CD4-positive, alpha-beta T cell treated with Interleukin-17A for 4 hours (primary cell): ENCODE measurements at places on chromosomes 16 and 17.
A peak's percentile ranks its signal among the peaks of the same experiment; 100 is the strongest.

DNA sequence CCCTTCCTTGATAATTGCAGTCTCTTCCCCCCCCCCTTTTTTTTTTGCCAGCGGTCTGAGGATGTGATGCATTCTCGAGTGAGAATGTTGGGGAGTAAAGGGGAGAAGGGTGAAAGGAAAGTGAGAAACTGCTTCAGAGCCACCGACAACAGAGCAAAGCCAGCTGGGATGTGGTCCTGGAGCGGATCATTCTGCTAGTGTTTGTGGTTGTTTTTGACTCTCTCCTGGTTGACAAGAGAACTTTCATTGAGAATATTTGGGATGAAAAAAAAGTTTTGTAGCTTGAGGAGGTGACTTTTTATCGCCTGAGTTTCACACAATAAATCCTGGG, 1.3 kb downstream of the NF1 start:
- no peak for DNase-seq

- DNase-seq = no peak
Measured at GRCh38 chr17:14469971-14470370, 169.1 kb downstream of the HS3ST3B1 start.

DNA sequence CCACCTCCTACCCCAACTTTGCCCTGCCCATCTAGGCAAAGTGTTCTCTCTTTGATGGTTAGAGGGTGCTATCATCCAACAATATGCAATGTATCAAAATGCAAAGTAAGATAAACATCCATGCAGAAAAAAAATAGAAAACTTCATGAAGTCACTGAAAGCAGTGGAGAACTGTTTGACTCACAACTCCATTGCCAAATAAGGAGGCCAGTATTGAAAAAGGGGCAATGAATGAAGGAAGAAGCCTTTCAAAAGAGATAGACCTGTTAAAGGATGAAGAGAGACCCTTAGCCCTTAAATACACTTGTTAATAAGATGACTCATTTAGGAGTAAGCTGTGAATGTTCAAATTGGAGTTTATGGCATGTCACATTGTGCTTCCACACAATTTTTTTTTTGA, 13.0 kb downstream of the FA2H start:
- no peak for DNase-seq

GRCh38 chr17:18141210-18141803, 32.8 kb downstream of the MYO15A start:
- peak; percentile 62 for DNase-seq

DNA sequence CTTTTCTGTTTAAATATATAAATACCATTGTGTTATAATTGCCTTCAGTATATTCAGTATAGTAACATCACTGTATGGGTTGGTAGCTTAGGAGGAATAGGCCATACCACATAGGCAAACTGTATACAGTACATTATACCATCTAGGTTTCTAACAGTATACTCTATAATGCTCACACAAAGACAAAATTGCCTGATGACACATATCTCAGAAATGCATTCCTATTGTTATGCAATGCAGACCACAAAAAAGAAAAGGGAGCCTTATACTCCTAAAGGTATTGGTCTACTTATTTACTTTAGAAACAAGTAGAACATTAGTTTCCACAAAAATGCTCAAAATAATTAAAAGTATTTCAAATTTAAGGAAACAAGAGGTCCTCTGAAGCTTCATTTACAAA, 47.9 kb downstream of the SETD6 start:
- DNase-seq = no peak

DNA sequence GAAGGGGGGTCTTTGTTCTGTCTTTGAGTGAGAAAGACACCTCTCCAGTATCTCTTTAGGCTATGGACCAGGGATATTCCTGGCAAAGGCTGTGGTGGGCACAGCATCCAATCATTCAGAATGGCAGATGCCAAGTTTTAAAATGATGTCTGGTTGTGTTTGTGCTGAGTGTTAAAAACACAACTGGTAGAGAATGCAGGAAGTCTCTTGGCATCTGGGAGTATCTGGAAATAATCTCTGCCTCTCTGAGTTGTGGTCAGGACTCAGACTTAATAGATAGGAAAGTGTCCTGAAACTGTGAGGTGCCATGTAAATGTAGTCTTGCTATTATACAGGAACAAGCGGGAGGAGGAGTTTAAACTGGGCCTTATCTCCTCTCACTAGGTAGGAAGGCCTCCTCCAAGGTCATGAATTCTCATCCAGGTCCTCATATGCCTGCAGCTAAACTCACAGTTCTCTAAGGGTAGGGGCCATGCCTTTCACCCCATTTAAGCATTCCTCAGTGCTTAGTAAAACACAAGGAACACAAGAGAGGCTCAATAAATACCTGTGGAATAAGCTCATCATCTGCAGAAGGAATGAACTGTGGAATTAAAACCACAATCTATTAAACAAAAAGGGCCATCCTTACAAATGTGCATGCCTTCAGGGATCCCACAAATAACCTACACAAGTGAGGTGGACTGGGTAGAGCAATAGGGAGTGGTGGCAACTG, 317.6 kb downstream of the CBLN1 start:
- no peak for DNase-seq

DNA sequence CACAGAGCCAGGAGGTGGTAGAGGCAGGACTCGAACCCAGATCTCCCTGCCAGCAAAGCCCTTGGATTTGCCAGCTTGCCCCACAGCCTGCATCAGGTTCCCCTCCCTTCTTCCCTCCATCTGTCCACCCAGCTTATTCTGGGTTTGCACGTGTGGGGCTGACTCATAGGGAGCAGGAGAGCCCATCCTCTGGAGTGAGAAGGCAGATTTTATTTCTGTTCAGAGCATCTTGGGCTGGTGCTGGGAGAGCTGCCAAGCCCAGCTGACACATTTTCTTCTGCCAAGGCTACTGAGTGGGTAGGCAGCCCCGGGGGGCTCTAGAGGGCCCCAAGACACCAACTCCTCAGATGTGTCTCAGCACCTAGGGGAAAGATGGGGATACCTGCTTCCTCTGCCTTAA, 106.3 kb upstream of the CRHR1 start:
- no peak for DNase-seq

- DNase-seq = no peak
Measured at GRCh38 chr17:17860766-17861107, 24.0 kb upstream of the SREBF1 start.

DNA sequence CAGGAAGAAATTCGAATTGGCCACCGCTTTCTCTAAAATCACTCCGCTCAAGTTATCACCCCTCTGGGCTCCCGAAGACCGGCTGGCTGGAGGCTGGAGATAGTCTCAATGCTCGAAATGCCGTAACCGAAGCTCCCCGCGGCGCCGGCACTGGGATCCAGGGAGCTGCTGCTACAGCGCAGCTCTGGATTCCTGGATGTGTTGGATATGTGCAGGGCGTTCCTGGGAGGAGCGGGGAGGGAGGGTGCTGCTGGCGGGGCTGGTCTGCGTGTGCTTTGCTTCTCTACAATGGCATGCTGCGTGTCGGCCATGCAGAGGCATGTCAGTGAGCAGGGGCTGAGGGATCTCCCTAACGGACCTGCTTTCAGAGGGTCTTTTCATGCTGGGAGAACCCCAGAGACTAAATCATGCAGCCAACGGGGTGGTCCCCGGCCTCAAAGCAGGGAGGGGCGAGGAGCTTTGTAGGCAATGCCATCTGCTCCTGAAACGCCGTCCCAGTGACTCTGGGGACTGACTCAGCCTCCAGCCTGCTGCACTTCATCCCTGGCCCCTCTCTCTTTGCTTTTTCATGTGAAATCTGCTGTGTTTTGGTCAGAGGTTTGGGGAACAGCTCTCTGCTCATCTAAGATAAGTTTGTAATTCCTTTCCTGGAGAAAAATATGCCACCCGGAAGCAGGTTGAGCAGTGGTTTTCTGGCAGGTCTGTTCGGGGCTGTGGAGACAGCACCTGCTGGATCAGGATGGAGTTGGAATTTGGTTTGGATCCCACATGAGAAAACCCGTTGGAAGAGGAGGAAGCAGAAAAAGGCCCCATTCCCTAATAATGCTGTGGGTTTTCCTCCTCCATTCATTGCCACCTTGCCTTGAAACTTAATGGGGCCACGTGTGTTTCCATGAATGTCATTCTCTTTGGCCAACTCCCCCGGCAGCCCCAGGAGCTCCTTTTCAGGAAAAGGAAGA, 311.4 kb downstream of the SEC14L1 start:
- peak; percentile 58 for DNase-seq

DNA sequence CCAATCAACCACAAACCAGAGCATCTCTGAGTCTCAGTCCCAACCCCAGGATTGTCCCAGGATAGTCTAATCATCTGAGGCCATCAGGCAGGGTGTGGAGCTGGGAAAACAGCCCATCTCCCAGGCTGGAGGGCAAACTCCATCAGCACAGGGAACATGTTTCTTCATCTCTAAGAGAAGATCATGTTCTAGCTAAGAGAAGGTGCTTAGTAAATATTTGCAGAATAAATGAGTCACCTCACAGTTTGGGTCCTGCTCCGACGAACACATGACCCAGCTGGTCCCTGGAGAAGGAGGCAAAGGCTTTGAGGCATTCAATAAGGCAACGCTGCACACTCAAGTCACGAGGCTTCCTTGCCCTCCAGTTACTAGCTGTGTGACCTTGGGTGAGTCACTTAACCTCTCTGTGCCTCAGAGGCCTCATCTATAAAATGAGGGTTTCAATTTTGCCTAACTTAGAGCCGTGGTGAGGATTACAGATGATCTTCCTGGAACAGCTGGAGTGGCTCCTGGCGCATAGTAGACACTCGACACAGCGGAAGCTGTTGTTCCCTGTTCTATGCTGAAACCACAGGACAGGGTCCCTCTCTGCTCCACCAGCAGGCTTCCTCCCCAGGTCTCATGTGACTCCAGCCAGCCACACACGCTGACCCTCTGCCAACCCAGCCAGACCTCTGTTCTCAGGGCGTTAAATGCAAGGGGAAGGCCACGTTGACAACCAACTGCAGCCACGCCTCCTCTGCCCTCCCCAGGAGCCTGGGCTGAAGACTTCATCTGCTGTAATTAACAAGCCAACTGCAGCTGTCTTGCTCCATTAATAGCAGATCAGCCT, 10.3 kb upstream of the RPL38 start:
- no peak for DNase-seq

GRCh38 chr17:5355421-5356129, 63.9 kb downstream of the NUP88 start:
- no peak for DNase-seq

DNA sequence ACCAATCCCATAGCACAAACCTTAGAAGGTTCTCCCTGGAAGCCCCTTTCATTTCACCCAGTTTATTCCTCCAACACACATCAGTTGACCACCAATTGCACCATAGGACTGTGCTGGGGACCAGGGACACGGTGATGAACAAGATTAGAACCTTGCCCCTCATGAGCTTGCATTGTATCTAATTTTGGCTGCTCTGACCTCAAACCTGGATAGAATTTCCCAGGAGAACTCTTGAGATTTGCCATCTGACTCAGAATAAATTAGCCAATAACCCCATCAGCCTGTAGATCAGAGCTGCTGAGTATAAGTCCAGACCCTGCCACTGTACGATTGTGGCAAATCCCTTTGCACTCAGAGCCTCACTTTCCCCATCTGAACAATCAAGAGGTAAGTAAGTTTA, 52.1 kb downstream of the CDH11 start:
- no peak for DNase-seq

DNA sequence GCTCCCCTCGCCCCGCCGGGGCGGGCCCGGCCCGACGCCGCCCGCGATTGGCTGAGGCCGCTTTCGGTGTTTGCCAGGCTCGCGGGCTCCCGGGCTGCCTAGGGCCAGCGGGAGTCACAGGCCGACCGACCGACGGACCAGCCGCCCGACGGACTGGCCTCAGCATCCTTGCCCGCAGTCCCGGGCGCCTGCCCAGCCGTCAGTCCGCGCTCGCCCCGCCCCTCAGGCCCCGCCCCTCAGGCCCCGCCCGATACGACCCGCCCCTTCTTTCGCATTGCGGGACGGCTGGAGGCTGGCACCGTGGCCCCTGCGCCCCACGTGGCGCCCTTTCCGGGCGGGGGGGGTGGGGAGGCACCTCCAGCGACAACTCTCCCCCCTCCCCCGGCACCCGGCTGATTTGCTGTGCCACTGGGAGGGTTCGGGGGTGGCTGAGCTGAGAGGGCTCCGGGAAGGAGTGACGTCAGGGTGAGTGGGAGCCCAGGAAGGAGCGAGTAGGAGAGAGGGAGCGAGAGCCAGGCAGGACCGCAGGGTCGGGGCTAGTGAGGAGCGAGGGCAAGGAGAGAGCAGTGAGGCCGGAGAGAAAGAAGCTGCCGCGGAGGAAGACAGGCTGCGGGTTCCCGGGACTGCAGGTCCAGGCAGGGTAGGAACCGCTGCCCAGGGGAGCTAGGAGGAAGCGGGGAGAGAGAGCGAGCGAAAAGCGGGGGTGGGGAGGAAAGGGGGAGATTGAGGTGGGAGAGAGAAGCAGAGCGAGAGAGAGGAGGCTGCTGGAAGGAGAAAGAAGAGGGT, at the start of gene ASPHD1:
ASPHD1 (plus strand) TSS at position 387 of the 786 bp plus-strand sequence. CDS start 484 bp downstream, outside the sequence.
- peak; percentile 83 for DNase-seq

DNA sequence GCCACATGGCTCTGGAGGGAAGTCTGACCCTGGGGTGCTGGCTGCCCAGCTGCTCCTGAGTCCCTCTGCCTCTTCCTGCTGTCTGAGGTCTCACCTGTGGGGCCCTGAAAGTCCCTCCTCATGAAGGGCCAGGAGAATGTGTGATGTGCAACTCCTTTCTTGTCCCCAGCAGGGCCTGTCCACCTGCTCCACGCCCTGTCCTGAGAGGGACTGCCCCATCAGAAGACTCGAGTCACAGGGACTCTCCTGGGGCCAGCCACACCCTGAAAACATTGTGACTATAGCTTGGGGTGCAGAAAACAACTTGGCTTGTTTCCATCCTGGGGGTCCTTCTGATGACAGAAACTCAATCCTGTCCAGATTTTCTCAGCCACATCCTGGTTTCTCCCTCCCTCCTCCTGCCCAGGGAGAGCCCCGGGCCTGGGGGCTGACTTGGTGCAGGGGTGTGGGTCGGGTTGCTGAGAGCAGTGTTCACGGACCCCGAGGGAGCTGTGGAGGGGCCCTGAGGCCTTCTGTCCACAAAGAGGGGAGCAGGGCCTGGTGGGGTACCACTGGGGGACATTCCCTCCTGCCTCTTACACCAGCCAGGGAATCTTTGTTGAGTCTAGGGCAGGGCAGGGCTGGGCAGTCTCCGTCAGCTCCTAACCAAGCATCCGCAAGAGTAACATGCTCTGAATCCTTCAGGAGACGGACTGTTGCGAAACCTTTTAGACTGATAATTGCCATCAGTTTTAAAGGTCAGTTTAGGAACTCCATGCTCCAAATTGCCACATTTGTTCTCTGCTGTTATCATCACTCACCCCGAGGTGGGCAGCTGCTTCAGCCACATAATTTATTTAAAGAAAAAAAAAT, 45.9 kb downstream of the NT5M start:
- DNase-seq = no peak
